Activated CD8-positive, alpha-beta memory T cell treated with anti-CD3 and anti-CD28 coated beads for 1 hour (primary cell): ENCODE measurements at places on chromosomes 3 and 15.

GRCh38 chr15:52975941-52976449 is 185.9 kb upstream of the ONECUT1 start:
- DNase-seq = no peak

DNA sequence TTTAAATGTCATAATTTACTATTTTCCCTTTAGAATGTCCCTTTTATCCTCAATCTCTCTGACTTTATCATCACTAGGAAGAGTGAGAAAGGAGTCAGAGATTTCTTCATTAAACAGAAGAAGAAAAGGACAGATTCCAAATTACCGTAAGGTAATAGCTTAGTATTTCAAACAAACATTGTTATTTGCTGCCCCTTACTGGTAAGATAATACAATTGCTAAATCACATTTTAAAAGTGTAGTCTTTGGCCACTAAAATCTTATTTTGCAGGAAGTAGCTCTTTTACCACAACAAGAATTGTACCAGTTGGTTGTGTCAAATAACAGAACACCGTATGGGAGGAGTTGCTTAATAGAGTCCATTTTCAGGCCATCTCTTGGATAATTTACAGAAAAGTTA is 53.7 kb downstream of the CGGBP1 start:
- no peak for DNase-seq

DNA sequence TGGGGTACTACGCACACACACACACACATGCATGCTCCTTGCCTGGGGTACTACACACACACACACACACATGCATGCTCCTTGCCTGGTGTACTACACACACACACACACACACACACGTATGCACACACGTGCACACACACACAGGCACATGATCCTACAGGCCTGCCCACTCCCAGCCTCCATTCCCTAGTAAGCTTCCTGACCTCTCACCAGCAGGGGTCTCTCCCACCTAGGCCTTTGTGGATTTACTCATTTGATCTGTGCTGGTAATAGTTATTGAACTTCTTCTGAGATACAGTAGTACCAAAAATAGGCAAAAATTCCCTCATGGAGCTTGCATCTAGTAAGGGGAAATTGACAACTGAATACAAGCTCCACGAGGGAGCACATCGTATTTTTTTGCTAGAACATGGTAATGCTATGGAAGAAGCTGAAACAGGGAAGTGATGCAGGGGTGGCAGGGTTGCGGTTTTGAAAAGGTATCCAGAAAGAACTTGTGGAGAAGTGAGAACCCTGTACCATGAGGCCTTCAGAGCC is 19.1 kb downstream of the TTC21A start:
- no peak for DNase-seq

DNA sequence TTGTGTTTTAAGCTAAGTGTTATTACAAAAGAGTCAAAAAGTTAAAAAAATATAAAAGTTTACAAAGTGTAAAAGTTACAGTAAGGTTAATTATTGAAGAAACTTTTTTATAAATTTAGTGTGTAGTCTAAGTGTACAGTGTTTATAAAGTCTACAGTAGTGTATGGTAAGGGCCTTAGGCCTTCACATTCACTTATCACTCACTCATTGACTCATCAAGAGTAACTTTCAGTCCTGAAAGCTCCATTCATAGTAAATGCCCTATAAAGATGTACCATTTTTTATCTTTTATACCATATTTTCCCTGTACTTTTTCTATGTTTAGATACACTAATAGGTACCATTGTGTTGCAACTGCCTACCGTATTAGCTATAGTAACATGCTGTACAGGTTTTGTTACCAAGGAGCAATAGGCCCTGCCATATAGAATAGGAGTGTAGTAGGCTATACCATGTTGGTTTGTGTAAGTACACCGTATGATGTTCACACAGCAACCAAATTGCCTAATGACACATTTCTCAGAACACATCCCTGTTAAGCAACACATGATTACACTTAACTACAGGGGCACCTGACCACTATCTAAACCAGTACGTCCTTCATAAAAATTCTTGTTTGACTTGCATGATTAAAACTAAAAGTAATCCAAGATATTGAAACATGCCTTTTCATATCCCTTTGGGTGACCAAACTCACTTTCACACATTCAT is 17.2 kb downstream of the RAD18 start:
- no peak for DNase-seq

DNA sequence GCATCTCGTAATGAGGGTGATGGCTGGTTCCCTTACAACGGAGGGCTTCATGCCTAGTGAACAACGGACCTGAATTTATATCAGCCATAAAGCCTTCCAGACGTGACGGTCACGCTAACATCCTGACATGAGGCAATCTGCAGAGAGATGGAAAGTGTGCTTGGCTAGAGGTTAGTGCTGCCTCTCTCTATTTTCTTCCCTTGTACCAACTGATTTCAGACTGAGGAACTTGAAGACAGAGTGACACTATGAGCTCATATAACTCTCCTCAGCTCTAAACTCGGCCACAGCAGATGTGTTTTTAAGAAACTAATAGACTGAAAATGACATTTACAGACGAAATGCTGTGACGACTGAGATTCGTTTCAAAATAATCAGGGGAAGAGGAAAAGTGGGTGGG is 122.4 kb downstream of the XXYLT1 start:
- DNase-seq = no peak

- no peak for DNase-seq
Observed at GRCh38 chr15:69328739-69329138, 30.0 kb downstream of the PAQR5 start.

DNA sequence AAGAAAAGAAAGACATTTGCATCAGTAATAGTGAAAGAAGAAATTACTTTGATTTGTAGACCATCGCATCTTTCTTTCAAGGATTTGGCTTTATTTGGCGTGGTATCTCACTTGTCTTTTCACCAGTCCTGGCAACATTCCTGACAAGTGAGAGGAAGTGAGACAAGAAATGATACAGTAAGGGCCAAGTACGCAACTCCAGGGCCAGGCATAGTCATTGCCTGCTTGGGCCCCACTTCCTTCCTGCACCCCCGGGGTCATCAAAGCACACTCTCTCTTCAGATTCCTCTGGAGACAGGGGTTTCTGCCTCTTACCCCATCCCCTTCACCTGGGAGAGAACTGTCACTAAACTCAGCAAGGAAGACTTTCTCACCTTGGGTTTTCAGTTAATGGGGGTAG is 55.1 kb downstream of the CD47 start:
- no peak for DNase-seq

GRCh38 chr3:51887620-51888019 is 12.2 kb upstream of the IQCF5 start:
- no peak for DNase-seq

GRCh38 chr3:184496933-184497332 is 64.7 kb upstream of the EPHB3 start:
- DNase-seq = no peak

DNA sequence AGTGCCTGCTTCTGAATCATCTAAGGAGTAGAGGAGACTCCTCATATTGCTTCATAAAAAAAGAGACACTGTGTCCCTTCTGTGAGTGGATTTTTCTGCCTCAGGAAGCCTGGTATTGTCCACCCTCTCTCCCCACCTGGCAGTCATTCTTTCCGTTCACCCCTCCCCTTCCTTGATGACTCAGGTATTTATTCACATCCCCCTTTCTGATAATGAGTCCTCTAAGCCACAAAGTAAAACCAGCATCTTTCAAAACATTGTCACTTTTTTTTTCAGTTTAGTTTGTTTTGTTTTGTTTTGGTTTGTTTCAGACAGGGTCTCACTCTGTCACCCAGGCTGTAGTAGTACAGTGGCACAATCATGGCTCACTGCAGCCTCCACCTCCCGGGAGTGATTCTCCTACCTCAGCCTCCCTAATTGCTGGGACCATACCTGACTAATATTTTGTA is 65.2 kb upstream of the UBE2E1 start:
- DNase-seq = no peak

GRCh38 chr15:63069616-63070090 is 27.1 kb downstream of the TPM1 start:
- no peak for DNase-seq

DNA sequence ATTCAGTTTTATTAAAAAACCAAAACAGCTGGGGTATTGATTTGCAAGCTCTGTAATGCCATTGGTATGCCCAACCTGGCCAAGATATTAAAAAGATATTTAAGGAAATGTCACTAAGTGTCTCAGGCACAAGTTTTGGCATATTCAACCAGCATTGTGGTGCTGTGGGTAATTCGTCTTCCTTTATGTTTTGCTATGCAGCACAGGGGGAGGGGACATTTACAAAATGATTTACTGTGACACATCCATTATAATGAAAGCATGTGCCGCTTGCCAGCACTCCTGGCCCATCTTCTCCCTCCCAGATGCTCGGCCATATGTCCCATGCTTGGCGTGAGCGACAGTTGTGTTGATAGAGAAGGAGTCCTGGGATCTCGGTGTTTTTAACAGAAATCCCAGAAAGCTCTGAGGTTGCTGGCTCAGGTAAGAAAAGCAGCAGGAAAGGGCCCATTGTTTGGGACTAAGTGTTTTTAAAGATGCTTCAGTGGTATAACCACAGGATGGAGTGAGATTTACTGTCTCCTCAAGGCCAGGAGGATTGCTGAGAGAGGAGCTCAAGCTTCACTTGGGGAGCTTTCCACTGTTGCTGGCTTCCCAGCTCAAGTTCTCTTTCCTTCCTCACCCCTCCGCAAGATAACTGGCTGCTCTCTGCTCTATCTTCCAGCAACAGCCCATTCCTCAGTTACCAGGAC is 158.2 kb upstream of the TSC22D2 start:
- DNase-seq = no peak

- DNase-seq = no peak
Observed at GRCh38 chr15:50414624-50415023, 9.6 kb upstream of the USP8 start.

GRCh38 chr3:52874160-52874701 is 23.1 kb downstream of the STIMATE start:
- no peak for DNase-seq

DNA sequence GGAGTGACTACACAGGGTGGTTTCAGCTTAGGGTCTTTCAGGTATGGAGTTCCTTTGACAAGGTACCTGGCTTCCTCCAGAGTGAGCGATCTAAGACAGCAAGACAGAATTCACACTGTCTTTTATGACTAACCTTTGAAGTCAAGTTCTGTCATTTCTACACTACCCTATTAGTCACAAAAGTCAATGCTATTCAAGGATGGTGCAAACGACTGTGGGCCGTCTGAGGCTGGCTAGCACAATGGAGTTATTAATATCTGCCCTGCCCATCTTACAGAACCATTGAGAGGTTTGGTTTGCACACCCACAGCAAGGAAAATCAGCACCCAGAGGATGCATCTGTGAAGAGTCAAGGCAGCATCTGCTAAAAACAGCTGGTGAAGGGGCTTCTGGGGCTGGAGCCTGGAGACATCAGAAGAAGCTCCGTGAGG is 62.9 kb upstream of the XCR1 start:
- no peak for DNase-seq

- DNase-seq = no peak
Observed at GRCh38 chr3:8733332-8734094, at the start of gene CAV3. Gene CAV3 (plus strand): TSS chr3:8733802. CDS start chr3:8733877, 75 bp downstream.

- no peak for DNase-seq
Observed at GRCh38 chr3:192840143-192840836, 77.4 kb downstream of the MB21D2 start.

DNA sequence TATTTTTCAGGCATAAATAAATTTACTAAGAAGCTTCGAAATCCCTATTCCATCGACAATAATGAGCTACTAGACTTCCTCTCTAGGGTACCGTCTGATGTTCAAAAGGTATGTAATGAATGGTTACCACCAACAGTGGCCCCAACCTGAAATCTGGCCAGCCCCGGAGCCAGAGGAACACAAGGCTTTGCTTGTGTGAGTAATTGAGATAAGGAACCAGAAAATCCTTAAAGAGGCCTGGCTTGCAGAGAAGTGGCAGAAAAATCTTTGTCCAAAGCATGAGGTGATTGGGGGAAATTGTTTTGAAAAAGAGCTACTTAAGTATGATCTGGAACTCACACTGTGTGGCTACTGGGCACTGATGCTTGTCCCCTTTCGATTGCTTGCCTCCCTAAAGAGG is 245.3 kb downstream of the MCTP2 start:
- no peak for DNase-seq

- DNase-seq = no peak
Observed at GRCh38 chr3:143414571-143415253, 295.1 kb downstream of the CHST2 start.

GRCh38 chr3:113626503-113627371 is 69.7 kb downstream of the USF3 start:
- DNase-seq = no peak

DNA sequence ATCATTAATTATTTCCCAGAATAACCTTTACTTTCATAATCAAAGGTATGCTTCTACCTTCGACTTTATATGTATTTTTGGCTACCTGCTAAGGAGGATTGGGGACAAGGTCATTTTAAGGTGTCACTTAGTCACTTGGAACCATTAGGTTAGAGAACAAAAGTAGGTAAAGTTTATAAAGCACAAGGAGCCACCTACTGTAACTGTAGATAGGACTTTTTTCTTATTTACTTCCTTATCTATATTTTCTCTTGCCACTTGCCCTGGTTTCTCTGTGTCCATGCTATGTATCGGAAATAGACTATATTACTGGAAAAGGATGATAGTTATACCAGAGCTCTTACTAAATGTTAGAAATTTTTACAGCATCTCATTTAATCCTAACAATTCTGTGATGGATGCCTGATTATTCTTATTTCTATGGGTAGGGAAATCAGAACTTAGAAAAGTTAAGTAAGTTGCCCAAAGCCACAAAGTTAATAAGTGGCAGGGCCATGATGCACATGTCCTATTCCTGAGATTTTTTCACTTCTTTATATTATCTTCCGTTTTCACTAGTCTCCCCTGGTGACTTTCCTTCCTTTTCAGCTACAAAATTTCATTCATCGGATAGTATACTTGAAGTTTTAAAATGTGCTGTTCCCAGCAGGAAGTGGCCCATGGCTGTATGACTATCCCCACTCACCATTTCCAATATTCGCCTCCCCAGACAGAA is 132.5 kb downstream of the CMSS1 start:
- no peak for DNase-seq

GRCh38 chr3:124363476-124363875 is 366.8 kb upstream of the UMPS start:
- DNase-seq = no peak

DNA sequence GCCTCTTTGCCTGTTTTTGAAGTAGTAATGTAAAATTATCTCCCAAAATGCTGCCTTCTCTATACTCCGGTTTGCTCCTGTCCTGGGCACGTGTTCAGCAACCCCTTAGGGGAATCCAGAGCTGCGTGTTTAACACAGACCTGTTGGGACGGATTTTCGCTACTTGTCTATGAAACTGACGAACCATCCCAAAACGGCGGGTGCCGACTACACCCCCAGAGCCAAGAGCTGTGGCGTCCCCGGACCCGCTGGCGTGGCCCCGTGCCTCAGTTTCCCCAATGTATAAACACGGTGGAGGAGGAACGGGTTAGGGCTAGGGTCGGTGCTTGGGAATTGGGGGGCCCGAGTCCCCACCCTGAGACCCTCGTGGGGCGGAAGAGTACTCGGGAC is 473 bp downstream of the FHIT start:
- no peak for DNase-seq
